Osteoblast (primary cell): ENCODE measurements at places on chromosomes 5 and 9. TPM values are rescaled to one million over a fixed set of nuclear protein-coding genes. Genes with fewer than 3 reads are reported as not detected.

SAP30L gene
- total RNA-seq = 32.2 and 36.5 TPM in 2 replicates

CRAT gene
- total RNA-seq = 64.8 and 79.6 TPM in 2 replicates

DNA sequence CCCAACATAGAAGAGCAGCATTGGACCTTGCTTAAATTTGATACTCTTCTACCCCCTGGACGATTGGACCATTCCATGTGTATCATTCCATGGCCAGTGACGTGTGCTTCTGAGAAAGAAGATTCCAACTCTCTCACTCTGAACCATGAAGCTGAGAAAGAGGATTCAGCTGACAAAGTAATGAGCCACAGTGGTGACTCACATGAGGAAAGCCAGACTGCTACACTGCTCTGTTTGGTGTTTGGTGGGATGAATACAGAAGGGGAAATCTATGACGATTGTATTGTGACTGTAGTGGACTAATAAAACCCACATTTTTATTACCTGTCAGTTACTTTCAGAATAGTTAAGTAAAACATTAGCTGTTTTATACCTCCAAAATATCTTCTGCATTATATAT is 7.5 kb downstream of the HSPA5 start:
- no peaks in the 10 kb centered on the region for H3K27me3 ChIP-seq
- peak; percentile 89 for DNase-seq
- peaks cover 58% of the 10 kb centered on the region for H3K36me3 ChIP-seq

GRCh38 chr5:50658246-50658645 is 8.2 kb upstream of the PARP8 start:
- H3K27me3 ChIP-seq = no peaks in the 10 kb centered on the region
- no peak overlapping the region for H3K4me3 ChIP-seq
- no peaks in the 10 kb centered on the region for H3K4me1 ChIP-seq
- DNase-seq = peak; percentile 10
- no peak overlapping the region for H3K27ac ChIP-seq

DNA sequence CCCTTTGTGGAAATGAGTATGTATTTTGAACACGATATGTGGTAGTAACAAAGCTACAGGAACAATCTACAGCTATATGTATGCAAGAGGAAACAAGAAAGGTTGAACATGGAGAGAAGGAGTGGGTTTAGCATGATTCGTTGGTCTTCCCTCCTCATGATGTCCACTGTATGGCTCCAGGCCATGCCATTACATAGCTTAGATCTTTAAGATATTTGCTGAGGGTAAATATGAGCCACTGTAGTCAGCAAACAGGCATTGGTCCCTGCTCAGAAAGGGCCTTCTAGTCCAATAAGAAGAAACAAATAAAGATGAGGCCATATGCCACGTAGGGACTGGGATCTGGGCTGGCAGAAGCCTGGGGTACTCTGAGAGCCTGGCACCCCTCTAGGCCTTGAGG is 543.2 kb upstream of the SGCD start:
- no peak overlapping the region for H3K4me3 ChIP-seq
- H3K27me3 ChIP-seq = no peaks in the 10 kb centered on the region
- no peak for DNase-seq
- H3K27ac ChIP-seq = no peak overlapping the region
- H3K36me3 ChIP-seq = no peaks in the 10 kb centered on the region

DNA sequence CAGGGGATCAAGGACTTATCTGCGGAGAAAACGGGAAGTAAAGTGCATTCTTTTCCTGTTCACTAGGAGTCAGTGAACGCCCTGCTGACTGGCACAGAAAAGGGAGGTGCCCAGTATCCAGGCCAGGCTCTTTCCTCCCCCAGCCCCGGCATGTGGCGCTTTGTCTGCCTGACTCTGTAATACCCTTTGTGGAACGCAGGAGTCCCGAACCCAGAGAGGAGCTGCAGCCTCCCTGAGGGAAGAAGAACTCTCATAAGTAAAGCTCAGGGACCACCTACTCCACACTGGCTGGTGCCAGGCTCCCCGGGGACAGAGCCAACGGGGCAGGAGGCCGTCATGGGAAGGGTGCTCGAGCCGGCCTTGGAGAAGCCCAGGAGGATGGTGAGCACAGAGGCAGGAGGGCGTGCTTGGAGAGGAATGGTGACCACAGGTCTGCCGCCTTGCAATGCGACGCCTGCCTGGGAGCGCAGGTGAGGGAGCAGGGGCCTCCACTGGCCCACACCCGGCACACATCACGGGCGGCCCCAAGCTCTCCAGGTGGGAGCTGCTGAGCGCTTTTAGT is 31.5 kb downstream of the VAV2 start:
- peaks cover 17% of the 10 kb centered on the region for H3K4me1 ChIP-seq
- H3K27ac ChIP-seq = no peak overlapping the region
- DNase-seq = no peak
- no peak overlapping the region for H3K4me3 ChIP-seq
- no peaks in the 10 kb centered on the region for H3K36me3 ChIP-seq
- H3K27me3 ChIP-seq = no peaks in the 10 kb centered on the region
